ENCODE measurements at places on chromosomes 11 and 22.

DNA sequence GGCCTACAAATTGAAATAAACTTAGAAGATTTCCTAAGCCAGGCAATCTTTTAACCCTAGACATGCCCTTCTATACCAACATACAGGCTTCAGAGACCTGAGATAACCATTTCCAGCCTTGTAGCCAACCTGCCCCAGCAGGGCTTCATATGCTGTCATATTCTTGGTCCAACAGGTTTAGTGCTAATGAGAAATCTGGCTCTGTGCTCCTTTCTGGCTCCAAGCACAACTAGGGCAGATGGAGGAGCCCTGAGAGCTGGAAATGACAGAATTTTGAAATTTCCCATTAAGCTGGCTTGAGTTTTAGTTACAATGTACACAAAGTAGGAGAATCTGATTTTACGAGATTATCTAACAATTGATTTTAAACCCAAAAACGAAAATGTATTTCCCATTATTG lies 323.0 kb upstream of the CCDC90B start:
- DNase-seq = no peak

- DNase-seq = no peak
Observed at GRCh38 chr11:123431619-123432018, 1.6 kb downstream of the GRAMD1B start.

DNA sequence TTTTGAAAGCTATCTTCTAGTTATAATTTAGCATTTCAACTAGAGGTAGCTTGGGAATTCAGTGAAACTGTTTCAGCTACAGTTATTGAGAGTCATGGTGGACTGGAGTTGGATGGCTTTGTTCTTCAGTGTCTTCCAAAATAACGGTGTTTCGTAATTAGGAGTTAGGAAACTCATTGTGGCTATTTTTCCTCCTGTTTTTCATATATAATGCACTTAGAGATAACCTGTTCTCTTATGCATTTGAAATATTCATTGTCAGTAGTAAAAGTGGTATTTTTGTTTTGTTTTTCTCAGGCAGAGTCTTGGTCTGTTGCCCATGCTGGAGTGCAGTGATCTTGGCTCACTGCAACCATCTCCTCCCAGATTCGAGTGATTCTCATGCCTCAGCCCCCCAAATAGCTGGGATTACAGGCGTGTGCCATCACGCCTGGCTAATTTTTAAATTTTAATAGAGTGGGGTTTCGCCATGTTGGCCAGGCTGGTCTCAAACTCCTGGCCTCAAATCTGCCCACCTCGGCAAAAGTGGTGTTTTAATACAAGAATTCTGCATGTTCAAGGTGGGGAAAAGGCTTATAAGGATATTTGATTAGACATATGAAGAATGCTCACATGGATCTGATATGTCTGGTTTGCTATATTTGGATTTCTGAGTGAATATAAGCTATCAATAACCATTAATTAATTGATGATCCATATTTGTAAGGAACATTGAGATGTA lies 12.7 kb downstream of the PDHX start:
- no peak for DNase-seq

- DNase-seq = no peak
Observed at GRCh38 chr11:93852242-93852641, 1.8 kb upstream of the VSTM5 start.

DNA sequence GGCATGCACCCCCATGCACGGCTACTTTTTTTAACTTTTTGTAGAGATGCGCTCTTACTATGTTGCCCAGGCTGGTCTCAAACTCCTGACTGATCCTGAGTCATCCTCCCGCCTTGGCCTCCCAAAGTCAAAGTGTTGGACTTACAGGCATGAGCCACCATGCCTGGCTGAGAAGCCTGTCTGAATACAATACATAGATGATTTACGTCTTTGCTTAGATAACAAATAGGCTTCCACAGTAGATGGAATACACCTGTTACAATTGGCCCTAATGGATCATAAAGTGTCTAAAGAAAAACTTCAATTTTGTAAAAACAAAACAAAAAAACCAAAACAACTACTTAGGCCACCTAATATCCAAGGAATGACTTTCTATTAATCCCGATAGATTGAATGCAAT lies 13.0 kb upstream of the CLTCL1 start:
- DNase-seq = no peak

DNA sequence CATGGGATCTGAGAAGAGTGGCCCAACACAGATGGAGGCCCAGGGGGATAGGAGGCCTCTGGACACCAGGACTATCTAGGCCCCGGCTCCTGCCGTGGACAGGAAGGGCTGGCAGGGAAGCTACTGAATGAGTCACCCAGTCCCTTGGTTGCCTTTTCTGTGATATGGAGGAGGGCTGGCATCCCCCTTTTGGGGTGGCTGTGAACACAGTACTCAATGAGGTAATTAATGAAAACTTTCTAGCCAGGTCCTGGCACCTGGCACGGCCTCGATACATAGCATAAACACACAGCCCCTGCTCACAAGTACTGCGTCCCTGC lies 163.2 kb downstream of the CHST1 start:
- DNase-seq = no peak

DNA sequence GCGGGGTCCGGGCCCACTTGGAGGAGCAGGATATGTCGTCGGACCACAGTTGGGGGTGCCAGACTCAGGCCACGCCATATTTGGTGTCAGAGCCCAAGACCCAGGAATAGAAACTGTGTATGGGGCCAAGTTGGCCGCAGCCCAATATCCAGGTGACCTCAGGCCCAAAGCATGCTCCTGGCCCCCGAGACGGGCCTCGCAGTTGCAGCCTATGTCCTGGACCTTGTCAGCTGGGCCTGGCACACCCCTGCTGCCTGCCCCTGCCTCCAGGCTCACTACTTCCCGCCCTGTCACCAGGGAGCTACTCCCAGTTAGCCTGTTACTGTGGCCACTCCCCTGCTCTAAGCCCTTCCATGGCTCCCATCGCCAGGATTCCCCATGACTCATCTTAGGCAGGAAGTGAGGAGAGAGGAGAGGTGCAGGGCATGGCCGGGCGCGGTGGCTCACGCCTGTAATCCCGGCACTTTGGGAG lies 23.1 kb downstream of the A4GALT start:
- DNase-seq = no peak

DNA sequence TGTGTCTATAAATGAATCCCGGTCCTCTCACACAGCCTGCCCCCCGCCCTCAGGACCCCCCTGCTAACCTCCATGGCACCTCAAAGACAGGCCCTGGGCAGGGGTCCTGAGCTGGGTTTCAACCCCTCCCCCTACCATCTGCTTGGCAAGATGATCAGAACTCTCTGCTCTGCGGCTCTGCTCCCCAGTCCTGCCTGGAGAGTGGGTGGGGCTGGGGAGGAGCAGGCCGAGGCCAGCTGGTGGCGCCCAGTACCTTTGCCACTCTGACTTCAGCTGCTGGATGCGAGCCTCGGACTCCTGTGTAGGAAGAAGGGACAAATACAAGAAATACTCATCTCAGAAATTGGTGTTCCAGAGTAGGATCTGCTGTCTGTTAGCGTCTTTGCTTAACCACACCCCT lies 15.0 kb downstream of the SUN2 start:
- no peak for DNase-seq

- no peak for DNase-seq
Observed at GRCh38 chr11:121214861-121215260, 77.7 kb upstream of the SC5D start.

DNA sequence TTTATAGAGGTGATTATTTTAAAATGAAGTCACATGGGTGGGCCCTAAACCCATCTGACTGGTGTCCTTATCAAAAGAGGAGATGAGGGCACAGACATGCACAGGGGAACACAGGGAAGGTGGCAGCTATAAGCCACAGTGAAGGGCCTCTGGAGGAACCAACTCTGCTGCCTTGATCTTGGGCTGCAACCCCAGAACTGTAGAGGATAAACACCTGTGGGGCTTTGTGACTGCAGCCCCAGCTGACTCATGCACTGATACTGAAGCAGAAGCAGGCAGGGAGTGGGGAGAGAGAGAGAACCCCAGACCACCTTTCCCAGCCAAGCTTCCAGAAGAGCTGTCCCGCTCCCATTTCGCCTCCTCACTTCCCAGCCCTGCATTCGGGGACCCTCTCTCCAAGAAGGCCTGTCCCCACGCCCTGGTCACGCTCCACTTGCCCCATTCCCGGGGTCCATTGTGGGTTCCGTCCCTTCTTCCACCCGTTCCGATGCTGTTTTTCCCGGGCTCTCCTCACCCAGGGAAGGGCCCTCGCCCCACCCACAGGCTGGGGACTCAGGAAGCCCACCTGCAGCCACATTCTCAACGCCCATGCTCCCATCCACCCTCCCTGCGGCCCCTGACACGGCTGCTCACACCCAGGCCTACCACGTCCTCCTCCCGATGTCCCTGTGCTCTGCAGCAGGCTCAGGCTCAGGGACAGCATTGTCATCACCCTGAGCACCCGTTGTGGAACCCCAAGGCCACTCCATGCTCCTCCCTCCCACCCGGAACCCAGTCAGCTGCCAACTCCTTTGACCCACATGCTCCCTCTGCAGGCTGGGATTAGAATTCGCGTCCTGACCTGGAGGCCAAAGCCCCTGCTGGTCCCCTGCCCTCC lies 90.8 kb upstream of the SHANK2 start:
- no peak for DNase-seq

GRCh38 chr11:100866453-100866852 lies 179.4 kb downstream of the ARHGAP42 start:
- DNase-seq = no peak

DNA sequence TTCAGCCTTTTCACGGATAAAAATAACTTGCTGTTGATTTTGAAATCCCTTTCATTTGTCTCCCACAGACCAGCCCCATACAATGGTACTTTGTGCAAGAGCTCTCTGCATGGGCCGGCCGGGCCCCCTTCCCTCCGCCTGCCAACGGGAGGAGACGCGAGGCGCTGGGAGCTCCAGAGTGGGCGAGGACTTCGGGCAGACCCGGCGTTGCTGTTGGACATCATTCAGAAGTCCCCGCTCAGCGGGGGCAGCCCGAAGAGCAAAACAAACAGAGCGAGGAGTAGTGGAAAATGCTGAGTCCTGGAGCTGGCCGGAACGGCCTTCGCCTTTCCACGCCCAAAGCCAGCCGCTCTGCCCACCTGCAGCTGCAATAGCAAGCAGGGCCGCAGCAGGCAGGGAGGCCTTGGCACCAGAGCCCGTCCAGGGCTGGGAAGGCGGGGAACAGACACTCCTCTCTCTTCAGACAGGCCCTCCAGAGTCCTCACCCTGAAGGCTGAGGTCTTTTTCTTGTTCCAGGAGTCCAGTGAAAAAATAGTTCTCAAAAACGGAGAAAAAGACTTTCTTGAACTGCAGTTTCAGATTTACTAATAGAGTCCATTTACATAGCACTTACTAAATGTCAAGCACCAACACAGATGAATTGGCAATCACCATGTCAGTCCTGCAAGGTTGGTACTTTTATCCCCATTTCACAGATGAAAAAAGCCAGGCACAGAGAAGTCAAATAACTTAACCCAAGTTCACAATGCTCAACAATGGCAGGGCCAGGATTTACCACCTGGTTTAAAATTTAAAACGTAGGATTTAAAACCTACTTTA lies 135.5 kb downstream of the ETS1 start:
- no peak for DNase-seq

DNA sequence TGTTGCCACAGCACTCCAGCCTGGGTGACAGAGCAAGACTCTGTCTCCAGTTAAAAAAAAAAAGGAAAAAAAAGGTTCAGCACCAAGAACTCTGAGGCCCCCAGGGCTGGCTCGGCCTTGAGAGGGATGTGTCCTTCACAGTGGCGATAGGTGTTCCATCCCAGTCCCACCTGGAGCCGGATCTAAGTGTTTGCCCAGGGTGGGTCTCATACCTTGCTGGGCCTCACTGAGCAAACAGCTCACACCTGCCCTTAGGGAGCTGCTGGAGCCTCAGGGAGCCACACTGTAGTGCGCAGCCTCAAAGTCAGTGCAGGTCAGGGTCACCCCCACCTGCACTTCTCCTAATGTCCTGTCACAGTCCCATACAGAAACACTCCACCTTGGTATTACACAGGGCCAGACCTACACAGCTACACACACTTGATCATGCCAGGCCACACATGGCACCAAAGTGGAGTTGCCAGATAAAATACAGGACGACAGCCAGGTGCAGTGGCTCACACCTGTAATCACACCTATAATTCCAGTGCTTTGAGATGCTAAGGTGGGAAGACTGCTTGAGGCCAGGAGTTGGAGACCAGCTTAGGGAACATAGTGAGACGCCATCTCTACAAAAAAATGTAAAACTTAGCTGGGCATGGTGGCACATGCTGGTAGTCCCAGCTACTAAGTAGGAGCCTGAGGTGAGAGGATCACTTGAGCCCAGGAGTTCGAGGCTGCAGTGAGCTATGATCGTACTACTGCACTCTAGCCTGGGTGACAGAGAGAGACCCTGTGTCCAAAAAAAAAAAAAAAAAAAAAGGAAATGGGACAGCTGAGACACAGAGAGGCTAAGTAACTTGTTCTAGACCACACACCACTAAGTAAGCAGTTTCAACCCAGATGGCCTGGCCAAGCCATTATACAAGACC lies 7.3 kb downstream of the STARD10 start:
- DNase-seq = no peak

GRCh38 chr11:115257678-115258077 lies 246.5 kb downstream of the CADM1 start:
- DNase-seq = no peak

- DNase-seq = no peak
Observed at GRCh38 chr11:47924184-47924691, 56.1 kb upstream of the PTPRJ start.

DNA sequence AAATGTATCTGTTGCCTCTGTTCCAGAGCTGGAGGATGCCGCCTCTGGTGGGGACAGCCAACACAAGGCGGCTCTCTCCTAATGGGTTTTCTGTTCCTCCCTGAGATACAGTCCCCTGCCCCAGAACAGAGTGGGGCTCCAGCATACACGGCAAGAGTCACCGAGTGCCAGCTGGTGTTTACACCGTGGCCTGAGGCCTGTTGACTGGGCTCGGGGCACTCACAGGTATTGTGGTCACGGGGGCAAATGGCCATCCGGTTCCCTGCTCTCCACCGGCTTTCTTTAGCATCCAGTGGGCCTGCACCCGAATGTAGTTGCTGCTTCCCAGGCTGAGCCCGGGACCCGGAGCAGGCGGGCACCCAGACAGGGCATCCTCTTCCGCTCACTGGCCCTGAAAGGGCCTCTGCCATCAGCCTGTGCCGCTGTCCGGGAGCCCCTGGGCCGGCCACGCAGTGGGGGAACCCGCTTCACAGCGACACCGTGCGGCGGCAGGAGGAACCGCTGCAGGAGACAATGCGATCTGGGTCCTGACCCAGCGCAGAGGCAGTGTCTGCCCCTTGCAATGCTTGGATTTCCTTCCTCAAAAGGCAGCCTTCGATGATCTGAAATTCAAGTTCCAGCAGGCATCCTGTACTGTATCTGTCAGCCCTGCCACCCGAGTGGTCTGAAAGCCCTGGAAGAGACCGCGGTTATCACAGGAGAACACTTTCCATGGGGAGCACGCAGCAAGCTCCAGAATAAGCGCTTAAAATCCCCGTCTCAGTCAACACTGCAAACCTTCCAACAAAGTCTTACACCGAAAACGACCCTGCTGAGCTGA lies 859 bp upstream of the KRTAP5-5 start:
- no peak for DNase-seq

- DNase-seq = no peak
Observed at GRCh38 chr11:86212019-86212611, 32.4 kb upstream of the EED start.

- no peak for DNase-seq
Observed at GRCh38 chr11:82634091-82634490, 99.6 kb downstream of the FAM181B start.

- peak; percentile 79 for DNase-seq
Observed at GRCh38 chr11:65857853-65858680, at the start of gene CFL1. TSS of gene CFL1 (minus strand) at chr11:65858180. CDS start at chr11:65858099, 81 bp downstream.

Data from omental fat pad (tissue), 4 donors.